ENCODE measurements at places on chromosomes 7 and 10.
A peak's percentile ranks its signal among the peaks of the same experiment; 100 is the strongest.

DNA sequence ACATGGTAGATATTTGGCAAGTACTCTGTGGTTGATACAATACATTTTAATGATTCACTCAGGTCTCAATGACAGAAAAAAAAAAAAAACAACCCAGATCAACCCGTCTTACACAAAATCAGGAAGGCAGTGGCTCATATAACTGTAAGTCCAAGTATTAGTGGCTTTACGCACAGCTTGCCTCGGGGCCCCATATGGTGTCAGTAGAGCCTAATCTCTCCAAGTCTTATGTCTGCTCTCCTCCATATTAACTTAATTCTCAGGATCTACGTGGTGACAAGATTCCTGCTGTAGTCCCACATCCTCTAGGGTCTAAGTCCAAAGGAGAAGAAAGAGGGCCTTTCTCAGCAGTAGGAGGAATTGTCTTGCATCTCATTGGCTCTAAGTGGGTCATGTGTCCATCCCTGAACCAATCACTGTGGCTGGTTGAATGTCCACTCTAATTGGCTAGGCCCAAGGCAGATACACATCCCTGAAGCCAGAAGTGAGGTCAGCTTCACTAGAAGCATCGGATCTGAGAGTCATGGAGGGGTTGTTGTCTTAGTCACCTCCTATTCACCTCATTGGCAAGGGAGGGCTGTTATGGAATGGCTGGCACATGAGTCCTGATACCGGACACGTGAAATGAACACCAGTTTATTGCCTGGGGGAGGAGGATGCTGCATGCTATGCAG, 20.5 kb upstream of the PLPP4 start:
- no peak for DNase-seq

GRCh38 chr7:135690566-135690965, 28.3 kb downstream of the STMP1 start:
- no peak for DNase-seq

- no peak for DNase-seq
Measured at GRCh38 chr7:85237721-85238120, 50.9 kb upstream of the SEMA3D start.

DNA sequence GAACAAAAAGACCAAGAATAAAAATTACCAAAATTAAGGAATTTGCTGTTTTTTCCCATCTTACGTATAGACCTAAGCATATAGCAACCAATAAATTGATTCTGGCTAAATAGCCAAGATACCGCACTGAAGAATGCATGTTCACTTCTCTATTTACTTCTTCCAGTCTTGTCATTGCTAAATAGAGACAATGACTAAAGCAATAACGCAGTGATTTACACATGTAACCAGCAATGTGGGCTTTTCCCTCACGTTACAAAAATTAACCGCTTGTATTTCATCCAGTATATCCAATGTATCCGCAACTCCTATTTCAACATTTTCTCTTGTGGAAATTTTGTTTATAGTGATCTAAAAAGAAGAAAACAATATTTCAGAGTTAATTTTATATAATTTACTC, 5.6 kb downstream of the TMEM168 start:
- no peak for DNase-seq

DNA sequence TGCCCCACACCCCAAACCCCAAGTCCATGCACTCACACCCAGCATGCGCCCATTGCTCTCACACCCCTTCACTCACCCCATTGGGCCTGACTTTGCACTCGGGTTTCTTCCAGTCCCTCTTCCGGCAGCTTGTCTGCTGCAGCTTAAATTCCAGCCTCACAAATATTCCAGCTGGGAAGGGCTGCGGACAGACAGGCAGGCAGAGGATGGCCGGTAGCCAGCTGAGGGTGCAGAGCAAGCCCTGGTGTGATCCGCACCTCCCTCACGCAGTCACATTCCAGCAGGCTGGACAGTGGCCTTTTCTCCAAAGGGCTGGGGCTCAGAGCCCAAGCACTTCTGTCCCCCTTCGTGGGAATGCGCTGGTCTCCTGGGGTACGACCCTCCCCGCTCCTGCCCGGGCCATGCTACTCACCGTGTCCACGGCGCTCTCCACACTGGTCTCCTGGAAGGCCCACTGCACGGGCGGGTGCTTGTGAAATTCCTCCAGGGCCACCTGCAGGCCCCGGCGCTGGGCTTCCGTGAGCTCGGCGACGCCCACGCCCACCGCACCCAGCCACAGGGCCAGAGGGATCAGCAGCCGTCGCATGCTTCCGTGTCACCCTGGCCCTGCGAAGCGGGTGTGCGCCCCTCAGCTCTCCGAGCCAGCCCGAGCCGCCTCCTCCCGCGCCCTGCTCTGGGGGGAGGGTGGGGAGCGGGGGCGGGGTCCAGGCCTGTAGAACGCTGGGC, 1.2 kb downstream of the RARRES2 start:
- peak; percentile 32 for DNase-seq

DNA sequence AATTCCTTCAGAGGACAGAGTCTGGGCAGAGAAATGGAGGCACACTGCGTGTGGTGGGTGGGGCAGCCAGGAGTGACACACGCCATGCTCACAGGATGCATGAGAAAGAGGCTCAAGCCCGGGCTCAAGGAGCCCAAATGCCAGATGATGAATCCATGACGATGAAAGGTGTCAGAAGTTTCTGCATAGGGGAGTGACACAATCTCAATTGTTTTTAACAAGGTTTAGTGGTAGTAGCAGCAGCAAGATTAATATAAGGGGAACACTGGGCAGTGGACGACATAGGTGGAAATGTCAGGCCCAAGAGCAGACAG, 126.1 kb downstream of the TNS3 start:
- DNase-seq = no peak

- DNase-seq = no peak
Measured at GRCh38 chr7:128116740-128117139, 85.5 kb upstream of the LRRC4 start.

GRCh38 chr7:107937531-107937930, 46.5 kb downstream of the DLD start:
- no peak for DNase-seq

Data from AG09319 (cell line).